IMR-90 (cell line): ENCODE measurements at places on chromosomes 3 and 15. TPM values are rescaled to one million over a fixed set of nuclear protein-coding genes. Genes with fewer than 3 reads are reported as not detected.

MCTP2 gene
- polyA plus RNA-seq, result 5.1 and 6.6 TPM in 2 replicates

PLOD2 gene
- polyA plus RNA-seq, result 62.9 and 84.0 TPM in 2 replicates

TMCO5A gene
- not detected in 2 replicates for polyA plus RNA-seq

UROC1 gene
- polyA plus RNA-seq, result not detected in 2 replicates

C2CD4A gene
- polyA plus RNA-seq, result not detected in 2 replicates

GOLGA6L4 gene
- 1.1 and 2.1 TPM in 2 replicates for polyA plus RNA-seq

PRKCI gene
- polyA plus RNA-seq, result 21.0 and 28.7 TPM in 2 replicates

AEN gene
- polyA plus RNA-seq, result 48.6 and 55.4 TPM in 2 replicates

CCDC54 gene
- not detected in 2 replicates for polyA plus RNA-seq

ITGA11 gene
- 5.6 and 6.6 TPM in 2 replicates for polyA plus RNA-seq

TP53BP1 gene
- polyA plus RNA-seq, result 33.9 and 36.3 TPM in 2 replicates

DNA sequence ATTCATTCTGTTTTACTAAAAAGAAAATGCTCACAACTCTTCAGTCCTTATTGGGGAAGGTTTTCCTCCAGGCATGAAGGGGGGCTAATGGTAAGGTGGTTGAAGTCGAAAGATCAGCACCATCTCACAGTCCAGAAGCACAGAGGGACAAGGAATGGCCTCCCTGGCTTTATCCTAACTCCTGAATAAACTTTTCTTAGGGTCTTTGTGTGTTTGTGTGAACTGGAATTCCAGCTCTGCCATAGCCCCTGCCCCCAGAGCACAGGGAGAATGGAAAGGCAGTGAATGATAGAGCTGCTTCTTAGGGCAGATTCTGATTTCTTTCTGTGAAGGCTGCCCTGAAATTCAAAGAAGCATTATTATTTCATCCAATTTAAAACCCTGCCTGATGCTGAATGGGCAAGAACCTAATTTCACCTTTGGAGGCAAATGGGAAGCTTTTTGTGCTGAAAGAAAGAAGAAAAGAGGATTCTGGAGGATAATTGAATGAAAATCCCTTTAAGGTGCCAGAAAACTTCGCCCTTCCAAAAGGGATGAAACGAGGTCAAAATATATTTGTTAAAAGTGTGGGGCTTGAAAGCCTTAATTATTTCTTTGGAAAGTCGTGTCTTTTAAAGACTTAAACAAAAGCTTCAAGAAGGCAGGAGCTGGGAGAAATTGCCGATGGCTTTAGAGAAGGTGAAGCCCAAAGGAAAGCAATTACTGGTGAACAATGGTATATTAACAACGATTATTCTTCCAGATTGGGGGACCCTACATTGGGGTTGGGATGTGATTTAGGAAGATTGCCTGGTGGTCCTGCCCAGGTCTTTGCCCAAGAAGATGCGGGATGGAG is 259.9 kb upstream of the RGMA start:
- no peak for DNase-seq

DNA sequence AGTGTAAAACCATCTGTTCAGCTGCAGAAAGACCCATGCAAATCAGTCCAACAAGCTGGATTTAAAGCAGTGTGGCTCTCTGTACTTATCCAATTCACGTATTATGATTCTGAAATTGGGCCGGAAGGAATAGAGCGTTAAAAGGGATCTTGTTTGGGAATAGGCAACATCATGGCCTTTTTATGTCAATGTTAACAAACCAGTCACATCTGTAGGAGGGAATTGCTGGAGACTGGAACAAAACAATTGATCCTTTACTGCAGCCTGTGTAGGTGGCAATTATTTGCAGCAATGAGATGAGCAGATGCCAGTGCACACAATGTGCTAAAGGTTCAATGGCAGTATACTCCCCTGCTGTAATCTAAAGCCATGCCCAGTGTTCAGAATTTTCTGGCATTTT is 887.4 kb upstream of the ROBO1 start:
- DNase-seq, result no peak

DNA sequence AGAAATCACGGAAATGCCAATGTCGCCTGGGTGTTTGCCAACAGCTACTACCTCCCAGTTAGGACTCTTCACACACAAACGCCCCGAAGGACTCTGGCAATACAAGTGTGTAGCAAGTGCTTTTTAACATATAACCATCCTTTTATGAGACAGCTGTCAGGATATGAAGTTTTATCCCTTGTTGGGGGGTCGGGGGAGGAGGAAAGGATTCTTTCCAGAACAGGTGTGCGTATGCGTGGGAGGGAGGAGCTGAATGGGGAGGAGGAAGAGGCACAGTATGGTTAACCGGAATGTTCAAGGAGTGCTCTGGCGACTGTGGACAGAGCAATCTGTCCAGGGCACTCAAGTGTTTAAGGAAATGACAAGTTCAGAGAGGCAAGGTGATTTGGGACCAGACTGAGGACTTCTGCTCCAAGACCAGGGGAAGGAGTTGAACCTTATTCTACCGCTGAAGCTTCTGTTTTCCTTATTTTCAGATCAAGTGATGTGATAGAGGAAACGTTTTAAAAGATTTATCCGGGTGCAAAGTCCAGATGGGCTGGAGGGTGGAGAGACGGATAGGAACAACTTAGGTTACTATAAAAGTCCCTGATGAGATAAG is 1.3 kb downstream of the TSPAN3 start:
- no peak for DNase-seq

GRCh38 chr15:70210528-70210927 is 112.8 kb upstream of the TLE3 start:
- DNase-seq, result no peak

DNA sequence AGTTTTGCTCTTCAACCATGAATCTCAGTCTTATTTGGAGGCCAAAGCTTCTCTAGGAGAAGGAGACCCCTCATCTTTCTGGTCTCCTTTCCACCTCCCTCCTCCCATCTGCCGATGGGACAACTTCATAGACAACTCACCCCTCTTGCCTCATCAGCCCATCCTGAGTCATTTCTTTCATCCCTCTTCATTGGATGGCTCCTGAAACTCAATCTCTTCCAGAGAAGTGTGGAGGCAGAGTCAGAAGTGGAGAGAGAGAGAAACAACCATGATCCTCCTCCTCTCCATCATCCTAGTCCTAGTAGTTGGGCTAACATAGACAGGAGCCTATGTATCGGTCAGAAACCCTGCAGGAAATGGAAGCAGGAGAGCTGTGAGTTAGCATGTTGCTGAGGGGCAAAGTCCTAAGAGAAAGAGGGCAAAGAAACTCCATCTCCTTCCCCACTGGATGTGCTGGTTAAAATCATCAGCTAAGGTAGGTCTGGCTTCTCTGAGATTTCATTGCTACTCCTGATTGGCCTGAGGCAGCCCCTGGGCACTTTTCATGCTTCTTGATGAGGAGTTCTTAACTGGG is 21.3 kb upstream of the HCN4 start:
- peak; percentile 17 for DNase-seq

DNA sequence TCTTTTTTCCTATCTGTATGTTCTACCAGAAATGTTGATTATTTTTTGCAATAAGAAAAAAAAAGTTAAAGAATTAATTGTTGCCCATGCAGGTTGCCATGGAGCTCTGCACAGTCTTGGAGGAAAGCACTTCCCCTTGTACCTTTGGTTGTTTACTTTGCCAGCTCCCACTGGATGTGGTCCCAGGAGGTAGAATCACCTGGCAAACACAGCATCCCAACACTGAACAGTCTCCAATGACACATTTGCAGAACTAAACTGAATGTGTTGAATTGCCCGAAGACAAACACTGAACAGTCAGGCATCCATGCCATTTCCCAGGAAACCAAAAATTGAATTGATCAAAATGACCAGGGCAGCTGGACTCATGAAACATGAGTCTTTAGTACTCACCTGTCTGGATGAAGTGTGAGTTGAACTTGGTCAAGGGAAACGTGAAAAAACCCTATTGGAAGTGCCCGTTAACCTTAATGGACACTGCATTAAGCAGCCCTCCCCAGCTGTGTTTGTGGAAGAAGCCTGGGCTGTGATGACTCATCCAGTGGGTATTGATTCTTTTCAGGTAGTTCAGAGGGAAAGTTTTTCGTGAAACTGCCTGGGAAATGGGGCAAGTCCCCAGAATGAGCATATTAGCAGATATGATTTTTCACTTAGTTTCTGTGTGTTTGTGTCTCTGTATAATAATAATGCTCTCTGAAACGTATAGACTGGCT is 284.7 kb upstream of the STT3B start:
- no peak for DNase-seq

DNA sequence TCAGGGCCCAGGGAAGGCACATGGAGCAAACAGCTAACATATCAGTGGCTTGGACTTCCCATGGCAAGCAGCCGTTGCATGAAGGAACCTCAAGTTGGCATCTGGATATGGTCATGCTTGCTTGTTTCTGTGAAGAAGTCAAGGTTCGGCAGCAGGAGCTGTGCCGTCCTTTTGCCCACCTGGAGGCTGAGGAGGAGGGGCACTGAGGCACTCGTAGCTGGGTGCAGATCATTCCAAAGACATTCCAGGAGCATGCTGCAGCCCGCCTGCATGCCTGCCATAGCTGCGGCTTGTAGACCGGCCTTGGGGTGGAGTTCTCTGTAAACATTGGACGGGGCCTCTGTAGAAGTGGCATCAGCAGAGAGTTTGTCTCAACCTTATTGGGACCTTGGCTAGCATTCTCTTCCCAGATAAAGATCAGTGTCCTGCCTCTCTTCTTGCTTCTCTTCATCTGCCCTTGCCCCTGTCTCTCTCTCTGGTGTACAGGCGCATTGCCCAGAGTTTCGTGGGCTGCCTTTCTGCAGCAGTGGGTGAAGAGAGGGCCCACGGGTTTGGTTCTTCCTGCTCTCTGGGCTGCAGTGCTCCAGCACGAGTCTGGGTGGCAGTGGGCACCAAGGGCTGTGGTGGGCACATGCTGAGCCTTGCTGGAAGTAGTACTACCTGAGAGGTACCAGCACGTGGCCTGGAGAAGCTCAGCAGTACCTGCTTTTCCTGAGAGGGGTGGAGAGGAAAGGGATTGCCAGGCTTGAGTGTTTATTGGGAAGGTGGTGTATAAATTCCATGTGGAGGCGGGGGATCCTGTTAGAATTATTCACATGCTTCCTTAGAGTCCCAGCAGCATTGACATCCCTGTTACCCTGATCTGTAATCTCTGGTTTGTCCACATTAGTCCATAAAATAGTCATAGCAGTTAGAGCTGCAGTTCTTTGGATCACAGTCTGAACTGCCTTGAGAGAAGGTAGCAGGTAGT is 49.4 kb downstream of the CHCHD6 start:
- DNase-seq, result peak; percentile 63

DNA sequence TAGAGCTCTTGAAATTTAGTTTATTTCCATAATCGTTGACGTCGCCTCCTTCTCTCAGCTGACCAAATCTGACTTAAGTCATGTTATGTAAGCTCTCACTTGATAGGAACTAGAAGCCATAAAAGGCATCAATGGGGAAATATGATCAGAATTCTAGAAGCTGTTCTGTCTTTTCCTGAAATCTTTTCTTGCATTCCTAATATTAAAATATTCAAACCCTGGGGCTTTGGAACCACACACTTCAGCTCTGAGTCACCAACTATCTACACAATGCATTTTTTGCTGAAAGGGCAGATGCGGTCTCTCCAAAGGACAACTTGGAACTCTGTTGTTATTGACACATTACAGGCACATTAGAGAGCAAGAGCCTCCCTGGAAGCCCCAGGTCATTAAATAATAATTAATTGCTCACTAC is 91.3 kb downstream of the LARS2 start:
- DNase-seq, result peak; percentile 79

DNA sequence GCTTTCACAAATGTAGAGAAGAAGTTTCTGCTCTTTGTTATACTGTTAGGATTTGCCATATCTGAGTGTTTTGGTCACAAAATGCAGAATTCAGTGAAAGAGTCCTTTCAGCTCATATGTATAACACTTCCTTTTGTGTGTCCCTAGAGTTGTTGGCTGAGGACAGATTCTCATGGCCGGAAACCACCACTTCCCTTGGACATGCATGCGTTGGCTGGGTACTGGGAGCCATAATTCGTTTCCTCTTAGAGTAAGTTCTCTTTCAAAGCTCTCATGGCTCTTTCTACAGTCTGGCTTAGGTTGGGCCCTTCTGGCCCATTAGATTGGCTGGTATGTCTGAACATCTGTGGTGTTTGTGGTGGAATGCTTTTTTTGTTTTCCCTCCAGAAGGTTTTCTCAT is 298.5 kb downstream of the DIPK2A start:
- no peak for DNase-seq

DNA sequence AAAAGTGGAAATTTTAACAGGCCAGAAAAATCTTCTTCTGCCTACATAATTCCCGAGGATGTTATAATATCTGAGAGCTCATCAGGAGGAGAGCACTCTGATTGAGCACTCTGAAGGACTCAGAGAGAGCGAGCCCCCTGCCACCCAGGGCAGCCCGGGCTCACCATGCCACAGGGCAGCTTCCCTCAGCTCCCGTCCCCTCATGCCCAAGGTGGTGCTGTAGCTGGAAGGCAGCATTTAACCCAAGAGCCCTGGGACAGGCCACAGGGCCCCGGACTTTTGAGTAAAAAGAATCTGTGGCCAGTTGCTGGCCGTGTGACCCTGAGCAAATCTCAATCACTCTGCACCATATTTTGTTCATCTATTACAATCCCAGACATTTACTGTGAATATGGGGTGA is 23.5 kb upstream of the RAD18 start:
- no peak for DNase-seq

DNA sequence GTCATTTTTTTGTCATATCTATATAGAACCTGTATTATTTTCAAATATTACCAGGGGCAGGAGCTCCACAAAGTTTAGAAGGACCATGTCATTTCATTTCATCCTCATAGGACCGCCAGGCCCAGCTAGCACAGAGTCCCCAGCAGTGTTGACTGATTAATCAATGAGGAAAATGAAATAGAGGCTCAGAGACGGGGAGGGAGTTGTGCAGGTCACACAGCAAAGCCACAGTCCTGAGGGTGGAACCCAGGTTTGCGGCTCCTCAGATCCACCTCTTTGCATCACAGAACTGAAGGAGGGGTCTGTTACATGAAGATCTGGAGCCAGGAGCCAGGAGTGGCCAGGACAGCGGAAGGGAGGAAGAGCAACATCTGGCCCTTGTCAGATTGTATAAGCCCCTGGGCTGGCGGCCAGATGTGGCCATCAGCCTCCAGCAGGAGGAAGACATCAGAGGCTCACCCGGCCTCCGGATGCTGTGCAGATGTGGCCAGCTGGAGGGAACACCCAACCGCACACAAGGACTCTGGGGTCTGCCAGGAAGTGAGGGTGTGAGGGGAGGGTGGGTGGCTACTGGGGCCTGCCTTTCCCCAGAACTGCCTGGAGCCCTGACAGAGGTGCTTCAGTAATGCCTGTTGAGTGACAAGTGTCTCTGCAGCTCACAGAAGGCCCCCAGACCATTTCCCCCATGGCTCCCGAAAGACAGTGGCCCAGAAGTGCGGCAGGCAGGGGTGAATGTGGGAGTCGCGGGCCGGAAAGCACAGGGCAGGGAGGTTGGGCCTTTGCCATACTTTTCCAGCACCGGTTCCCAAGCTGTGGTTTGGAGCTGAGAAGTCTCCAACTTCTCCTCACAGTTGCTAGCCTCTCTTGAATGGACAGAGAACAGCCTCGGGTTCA is 21.3 kb downstream of the EFCC1 start:
- DNase-seq, result peak; percentile 37

- no peak for DNase-seq
Observed at GRCh38 chr15:55322467-55322866, 3.4 kb downstream of the PIGB start.
